ENCODE measurements at places on chromosomes 2 and 18.

GRCh38 chr2:42957109-42957860, 164.9 kb upstream of the HAAO start:
- DNase-seq = no peak

DNA sequence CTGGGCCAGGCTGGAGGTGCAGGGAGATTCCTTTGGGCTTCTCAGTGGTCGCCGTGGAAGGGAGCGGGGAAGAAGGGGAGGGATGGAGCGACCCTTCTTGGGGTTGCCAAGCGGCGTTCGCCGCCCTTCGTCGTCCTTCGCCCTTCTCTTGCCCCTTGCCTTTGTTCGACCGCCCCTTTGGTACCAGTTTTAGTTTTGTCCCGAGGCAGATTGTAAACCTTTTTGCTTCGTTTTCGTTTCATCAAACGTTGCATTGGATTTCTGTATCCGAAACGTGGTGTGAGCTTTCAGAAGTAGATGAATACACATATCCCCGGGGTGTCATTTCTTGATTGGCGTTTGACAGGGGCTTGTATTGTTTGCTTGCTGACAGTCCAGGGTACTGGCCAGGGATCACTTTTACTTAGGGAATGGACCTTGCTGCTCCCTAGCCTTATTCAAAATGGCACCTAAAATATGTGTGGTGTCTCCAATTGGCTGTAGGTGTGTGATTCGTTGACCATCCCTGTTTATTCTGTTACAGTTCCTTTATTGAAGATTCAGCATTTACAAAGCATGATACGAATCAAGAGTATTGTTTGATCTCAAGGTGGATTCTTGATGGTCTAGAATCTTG, 788 bp downstream of the USP14 start:
- no peak for DNase-seq

GRCh38 chr18:56952026-56952425, 194.9 kb upstream of the BOD1L2 start:
- no peak for DNase-seq

DNA sequence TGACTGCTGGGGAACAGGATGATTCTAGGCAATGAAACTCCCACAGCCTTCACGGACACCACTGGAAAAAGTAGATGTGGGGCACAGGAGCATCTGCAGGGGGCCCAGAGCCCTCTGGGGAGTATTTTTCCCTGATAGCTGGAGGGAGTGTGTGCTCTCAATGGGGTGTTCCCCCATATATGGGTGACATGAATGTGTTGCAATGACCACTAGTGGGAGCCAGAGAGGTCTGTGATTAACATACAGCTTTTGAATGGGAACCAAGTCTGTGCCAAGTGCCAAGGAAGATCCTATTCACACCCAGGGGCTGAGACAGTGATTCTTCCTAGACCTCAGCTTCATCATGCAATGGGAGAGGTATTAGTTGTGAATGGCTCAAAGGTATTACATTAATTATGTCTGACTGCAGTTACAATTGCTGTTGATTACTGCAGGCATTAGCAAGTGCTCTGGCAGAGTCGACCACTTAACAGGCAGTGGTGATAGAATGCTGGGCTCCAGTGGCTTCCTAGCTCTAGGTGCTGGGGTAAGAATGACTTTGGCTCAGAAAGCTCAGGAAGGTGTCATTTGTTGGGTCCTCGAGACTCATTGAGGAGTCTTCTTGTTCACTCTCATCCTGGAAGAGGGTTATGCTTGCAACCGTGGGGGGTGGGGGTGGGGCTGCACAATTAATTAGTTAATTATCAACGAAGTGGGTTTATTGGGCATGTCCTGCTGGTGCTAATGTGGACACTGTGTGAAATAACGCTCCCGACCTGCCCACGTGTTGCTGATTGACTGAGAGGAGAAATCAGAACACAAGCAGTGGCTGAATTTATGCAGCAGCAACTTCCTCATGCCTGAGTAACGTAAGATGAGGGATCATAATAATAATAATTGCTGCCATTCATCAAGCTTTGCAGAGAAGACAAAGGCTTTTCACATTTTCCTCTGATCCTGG, 194.1 kb downstream of the CLIP4 start:
- no peak for DNase-seq

GRCh38 chr2:237618449-237618848, 8.9 kb upstream of the LRRFIP1 start:
- DNase-seq = no peak

- no peak for DNase-seq
Observed at GRCh38 chr2:38788306-38788705, 10.3 kb downstream of the GEMIN6 start.

- DNase-seq = no peak
Observed at GRCh38 chr18:32612651-32613050, 142.0 kb upstream of the GAREM1 start.

- DNase-seq = no peak
Observed at GRCh38 chr18:40489301-40489700, 1465.7 kb upstream of the PIK3C3 start.

DNA sequence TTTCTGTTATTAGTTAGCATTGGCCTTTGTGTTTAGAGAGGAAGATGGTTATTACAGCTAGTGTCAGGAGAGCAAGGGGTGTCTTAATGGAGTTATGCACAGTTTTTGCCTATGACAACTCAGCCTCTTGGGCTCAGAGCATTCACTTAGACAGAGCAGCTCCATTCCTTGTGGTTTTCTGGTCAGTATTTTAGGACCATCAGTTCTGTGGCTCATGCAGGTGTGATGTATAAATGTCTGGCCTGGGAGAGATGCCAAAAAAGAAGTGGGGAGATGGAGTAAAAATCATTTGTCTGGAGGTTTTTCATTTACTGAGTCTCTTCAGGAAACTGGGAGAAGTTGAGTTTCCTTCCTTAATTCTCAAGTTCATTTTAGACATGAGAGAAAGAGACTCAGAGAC, 79.7 kb downstream of the PRKCE start:
- DNase-seq = no peak

DNA sequence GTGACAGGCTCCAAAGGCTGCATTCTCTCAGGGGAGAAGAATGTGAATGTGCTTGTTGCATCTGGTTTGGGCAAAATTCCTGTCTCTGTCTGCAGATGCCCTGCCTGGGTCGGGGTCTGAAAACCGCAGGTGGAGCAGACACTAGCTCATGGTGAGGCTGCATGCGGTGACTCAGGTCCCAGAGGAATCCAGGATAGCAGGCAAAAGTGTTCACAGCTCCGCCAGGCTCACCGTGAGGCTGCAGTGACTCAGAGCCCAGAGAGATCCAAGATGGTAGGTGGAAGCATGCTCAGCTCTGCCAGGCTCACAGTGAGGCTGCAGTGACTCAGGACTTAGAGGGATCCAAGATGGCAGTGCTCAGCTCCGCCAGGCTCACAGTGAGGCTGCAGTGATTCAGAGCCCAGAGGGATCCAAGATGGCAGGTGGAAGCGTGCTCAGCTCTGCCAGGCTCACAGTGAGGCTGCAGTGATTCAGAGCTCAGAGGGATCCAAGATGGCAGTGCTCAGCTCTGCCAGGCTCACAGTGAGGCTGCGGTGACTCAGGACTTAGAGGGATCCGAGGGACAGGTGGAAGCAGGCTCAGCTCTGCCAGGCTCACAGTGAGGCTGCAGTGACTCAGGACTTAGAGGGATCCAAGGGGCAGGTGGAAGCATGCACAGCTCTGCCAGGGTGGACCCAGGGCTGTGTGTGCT, 200.5 kb downstream of the ACKR3 start:
- DNase-seq = no peak

GRCh38 chr2:164538240-164538866, 82.9 kb downstream of the GRB14 start:
- no peak for DNase-seq

DNA sequence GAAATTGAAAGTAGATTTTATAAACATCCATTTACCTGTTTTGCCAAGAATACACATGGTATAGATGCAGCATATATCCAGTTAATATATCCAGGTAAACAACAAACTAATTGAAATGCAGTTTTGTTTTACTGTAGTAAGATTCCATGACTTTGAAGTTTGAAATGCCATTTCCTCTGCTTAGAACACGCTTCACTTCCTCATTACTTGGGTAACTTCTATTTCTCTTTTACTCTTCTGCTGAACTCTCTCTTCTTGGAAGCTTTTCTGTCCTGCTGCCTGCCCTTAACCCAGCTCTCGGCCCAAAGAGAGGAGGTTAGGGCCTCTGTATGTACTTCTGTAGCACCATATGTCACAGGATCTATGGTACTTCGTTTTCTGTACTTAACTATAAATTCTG, 14.1 kb upstream of the IL1RL2 start:
- DNase-seq = no peak

- no peak for DNase-seq
Observed at GRCh38 chr2:178306352-178307073, 112.2 kb downstream of the OSBPL6 start.

DNA sequence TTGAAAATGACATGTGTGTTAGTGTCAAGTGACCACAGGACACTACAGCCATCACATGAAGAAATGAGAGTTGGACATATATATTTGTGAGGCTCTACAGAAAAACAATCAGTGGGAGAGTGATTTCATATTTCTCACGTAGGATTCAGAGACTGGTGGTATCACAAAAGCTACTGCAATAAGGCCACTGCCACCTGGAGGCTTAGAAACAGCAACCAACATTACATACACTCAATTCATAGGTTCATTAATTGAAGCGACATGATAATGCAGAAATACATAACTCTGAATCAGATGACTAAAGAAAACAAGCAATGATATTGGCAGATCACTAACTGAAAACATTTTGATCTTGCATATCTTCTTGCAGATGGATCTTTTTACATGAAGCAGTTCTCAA, 248.1 kb upstream of the KLHL14 start:
- DNase-seq = no peak

DNA sequence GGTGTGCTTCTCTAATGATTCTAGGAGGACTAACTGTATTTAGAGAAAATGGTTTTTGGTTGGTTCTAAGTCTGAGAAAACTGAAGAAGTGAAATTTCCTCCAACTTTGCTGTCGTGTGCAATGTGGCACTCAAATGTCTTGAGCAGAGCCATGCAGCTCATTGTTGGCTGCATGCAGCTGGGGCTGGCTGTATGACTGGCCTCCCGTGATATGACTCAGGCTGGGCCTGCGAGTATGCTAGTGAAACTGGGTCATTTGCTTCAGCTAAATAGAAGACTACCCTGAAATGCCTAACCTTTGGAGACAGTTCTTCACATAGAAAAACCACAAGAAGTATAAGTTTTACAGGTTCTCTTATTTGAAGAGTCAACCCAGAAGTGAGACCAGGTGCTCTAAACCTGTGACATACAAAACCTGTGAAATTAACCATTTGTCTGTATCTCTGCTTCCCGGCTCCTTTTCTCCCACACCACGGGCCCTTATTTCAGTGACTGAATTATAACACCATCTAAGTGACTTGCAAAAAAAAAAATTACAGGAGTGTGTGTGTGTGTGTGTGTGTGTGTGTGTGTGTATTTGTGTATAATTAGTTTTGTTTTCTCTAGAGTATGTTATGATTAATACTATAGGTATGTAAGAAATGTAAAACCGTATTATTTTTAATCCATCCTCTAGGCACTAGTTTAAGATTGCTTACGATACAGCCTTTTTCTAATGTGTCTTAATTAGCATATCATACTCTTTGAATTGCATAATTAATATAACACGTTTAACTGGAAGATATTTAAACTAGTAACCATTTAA, 15.9 kb downstream of the POLI start:
- DNase-seq = no peak

- DNase-seq = no peak
Observed at GRCh38 chr2:126793885-126794613, 104.6 kb upstream of the TEX51 start.

DNA sequence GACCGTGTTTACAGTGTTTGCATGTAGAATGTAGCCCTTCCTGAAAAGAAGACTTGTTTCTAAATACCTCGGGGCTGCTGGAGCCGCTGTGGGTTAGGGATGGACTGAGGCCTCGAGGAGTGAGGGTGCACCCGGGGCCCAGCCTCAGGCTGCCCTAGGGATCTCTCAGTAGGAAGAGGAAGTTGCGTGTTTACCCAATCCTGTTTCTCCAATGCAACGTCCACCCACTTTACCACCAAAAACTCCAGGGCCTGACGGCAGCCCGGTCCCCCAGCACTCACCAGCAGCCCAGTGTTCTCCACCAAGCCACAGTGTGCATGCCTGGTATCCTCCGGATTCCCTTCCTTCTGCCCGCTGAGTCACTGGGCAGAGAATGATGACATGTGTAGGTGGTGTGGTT, 255.8 kb downstream of the GLI2 start:
- no peak for DNase-seq

- no peak for DNase-seq
Observed at GRCh38 chr18:50586710-50587109, 26.8 kb downstream of the MAPK4 start.

- DNase-seq = no peak
Observed at GRCh38 chr2:83172841-83173240, 1286.2 kb downstream of the SUCLG1 start.

DNA sequence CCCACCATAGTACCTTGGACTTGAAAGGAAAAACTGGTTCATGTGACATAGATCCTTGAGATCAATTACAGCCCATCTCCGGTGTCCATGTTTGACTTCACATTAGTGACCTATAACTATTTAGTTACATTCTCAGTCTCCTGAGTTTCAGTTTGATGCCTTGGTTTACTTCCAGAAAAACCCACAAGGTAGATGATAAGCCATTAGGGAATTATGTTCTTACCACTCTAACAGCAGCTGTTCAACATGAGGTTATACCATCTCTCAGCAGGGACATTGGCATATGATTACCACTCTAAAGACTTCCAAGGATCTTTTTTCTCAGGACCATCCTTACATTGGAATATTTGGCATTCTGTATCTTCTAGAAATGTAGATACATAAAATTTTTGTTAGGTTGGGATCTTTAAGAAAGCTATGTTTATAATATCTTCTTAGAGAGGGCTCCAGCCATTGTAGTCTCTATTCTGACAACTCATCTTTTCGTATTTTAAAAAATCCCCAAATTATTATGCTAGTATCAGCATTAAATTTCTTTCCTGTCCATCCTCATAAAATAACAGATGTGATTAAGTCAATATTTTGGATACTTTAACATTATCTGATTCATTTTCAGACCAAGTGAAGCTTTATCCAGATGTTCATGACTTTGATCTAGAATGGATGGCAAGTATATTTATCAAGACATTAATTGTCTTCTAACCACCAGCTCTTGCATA, 258.9 kb downstream of the RDH14 start:
- no peak for DNase-seq

DNA sequence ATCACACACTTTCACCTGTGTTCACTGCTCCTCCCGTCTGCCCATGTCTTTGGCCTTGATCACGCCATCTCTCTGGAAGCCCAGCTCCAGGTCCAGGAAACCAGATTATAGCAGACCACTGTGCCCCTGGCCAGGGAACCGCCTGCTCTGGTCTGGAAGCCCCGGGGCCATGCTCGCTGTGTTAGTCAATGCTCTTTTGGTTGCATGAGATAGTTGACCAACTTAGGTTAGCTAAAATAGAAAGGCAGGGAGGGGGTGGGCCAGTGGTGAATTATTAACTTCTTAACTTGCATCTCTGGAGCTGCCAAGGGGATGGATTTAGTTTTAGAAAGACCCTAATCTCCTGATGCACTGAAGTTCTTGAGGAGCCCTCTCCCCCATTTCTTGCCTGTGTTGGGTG, 232.7 kb downstream of the AGAP1 start:
- DNase-seq = no peak
